ENCODE measurements at places on chromosomes 2 and 18.

GRCh38 chr2:152890736-152891135 lies 172.3 kb downstream of the ARL6IP6 start:
- peak; percentile 66 for DNase-seq

DNA sequence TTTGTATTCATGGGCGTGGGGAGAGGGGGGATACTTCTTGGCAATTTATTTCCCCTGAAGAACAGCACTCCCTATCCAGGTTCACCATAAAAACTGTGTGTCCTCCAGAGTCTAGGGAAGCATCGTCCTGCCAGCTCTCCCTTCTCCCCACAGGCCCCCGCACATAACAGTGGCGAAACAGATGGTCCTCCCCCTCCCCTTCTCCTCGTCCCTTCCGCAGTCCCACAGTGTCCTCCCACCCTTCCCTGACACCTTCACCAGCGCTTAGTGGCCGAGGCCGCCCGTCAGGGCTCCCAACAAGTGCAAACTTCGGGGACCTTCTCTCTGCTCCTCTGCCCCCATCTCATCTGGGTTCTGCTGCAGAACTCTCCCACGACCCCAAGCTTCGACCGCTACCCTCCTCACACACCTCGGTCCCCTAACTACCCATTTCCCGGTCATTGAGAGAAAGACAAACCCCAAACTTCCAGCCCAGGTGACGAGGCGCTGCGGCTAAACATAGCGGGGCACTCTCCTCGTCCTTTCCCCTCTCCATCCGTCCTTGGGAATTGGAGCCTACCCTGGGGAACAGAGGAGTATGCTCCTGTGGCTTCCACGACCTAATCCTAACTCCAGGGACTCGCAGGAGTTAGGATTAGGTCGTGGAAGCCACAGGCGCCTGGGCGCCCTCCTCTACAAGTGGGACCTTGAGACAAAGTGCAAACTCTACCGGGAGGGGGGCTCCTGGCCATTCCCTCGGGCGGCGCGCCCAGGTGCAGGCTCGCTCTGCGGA lies 971 bp downstream of the ZNF385B start:
- no peak for DNase-seq

DNA sequence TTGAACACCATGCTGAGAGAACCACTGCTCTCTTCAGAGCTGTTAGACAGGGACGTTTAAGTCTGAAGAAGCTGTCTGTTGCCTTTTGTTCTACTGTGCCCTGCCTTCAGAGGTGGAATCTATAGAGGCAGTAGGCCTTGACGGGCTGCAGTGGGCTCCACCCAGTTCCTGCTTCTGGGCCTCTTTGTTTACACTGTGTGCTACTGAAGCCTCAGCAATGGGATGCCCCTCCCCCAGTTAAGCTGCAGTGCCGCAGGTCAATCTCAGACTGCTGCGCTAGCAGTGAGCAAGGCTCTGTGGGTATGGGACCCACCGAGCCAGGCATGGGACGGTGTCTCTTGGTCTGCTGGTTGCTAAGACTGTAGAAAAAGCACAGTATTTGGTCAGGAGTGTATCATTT lies 162.3 kb upstream of the NXPH2 start:
- DNase-seq = no peak

DNA sequence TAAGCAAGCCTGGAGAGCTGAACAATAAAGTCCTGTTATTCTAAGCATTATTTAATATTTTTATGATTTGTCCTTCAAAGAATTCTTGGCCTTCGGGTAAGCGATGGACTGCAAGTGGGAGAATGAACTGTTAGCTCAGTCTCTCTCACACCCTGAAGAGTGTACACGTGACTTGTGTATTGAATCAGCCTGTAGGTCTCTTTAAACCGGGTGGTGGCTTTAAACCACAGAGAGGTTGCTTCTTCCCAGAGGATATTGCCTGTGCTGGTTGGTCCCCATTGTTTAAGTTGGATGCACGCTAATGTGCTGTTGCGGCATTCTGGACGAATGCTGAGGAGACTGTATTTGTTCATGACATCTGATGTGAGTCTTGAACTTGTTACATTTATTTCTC lies 183.3 kb downstream of the LTBP1 start:
- DNase-seq = no peak

GRCh38 chr2:129716781-129717559 lies 262.5 kb upstream of the RAB6C start:
- DNase-seq = no peak

DNA sequence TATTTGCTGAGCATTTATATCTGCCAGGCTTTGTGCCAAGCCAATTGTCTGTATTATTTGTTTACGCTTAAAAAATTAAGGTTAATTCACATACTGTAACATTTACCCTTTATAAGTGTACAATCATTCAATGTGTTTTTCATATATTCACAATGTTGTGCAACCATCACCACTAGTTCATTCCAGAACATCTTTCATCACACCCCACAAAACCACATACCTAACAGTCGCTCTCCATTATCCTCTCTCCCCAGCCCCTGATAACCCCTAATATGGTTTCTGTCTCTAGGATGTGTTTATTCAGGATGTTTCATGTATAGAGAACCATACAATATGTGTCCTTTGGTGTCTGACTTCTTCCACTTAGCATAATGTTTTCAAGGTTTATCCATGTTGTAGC lies 234.1 kb downstream of the INSIG2 start:
- no peak for DNase-seq

DNA sequence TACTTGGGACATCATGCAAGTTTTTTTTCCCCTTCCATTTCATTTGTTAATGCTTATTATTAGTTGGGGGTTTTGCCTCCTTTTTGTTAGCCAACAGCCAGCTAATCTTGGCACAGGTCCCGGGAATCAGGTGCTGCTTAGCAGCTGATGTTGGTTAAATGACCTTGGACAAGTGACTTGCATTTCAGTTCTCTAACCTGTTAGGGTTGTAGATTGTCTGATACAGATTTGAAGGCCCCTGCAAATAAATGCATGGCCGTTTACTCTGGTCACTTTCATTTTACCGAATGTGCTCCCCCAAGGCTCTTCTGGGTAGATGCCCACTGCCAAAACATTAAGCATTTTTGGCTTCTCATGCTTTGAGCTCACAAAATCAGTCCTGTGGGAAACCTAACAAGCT lies 120.9 kb downstream of the SPTBN1 start:
- peak; percentile 48 for DNase-seq

DNA sequence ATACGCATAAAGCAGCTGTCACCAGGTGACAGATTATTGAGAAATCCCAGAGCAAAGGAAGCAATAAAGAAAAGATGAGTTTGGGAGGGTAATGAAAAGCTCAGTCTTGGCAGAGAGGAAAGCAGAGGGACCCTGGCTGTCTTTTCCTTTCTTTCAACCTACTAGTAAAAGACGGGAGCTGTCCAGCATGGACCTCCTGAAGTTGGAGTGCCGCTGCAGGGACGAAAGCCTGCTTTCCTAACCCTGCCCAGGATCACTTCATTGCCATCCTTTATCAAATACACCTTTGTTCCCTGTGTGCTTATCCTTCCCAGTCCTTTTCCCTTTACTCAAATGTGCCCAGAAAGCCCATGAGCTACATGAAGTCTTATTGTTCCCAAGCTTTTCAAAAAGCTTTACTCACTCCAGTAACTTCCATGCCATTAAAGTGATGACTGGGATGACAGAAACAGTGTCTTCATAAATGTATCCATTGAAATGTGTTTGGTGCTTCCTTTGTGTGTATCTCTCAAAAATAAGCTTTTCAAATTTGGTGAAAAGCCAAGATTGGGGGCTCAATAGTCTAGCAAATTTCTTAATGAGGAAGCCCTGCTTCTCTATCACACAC lies 3.7 kb upstream of the SPR start:
- DNase-seq = no peak

GRCh38 chr18:73879766-73880165 lies 267.9 kb downstream of the FBXO15 start:
- DNase-seq = no peak

- DNase-seq = no peak
Measured at GRCh38 chr2:86140969-86141392, 34.9 kb downstream of the PTCD3 start.

- DNase-seq = no peak
Measured at GRCh38 chr2:155412598-155412997, 714.1 kb downstream of the KCNJ3 start.

DNA sequence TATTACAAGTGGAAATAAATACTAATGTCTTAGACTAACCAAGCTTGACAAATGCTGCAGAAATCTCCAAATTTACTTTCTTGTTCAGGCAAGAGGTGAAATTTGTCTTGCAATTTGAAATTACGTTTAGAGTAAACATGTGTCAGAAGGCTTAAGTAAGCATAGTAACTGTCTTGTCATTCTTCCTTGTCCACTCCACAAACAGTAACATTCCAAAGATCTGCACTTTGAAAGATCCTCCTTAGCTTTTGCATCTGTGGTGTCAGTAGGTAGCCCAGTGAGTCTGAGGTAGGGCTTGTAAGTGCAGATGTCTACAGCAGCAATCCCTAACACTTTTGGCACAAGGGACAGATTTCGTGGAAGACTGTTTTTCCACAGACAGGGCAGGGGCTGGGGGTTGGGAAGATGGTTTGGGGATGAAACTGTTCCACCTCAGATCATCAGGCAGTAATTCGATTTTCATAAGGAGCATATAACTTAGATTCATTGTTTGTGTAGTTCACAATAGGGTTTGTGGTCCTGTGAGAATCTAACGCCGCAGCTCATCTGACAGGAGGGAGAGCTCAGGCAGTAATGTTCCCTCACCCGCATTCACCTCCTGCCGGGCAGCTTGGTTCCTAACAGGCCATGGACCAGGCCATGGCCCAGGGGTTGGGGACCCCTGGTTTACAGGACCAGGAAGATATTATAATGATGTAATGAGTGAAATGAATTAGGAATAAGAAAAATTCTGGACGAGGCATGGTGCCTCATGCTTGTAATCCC lies 18.6 kb downstream of the RASGRP3 start:
- DNase-seq = no peak

- DNase-seq = no peak
Measured at GRCh38 chr2:197205585-197206215, 104.9 kb downstream of the ANKRD44 start.

DNA sequence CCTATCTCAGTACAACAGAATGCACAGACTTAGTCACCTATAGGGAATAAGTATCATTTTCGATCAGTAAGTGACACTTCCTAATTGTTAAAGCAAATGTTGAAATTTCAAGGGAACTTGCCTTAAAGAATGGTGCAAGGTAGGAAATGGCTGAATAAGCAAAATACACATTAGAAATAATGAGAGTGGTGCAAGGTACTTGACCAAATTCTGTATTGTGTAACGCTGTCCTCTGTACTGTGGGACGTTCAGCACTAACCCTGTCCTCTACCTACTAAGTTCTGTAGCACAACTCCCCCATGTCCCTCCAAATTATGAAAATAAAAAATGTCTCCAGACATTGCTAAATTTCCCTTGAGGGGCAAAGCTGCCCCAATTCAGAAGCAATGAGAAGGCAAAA lies 19.4 kb downstream of the MMADHC start:
- DNase-seq = no peak

DNA sequence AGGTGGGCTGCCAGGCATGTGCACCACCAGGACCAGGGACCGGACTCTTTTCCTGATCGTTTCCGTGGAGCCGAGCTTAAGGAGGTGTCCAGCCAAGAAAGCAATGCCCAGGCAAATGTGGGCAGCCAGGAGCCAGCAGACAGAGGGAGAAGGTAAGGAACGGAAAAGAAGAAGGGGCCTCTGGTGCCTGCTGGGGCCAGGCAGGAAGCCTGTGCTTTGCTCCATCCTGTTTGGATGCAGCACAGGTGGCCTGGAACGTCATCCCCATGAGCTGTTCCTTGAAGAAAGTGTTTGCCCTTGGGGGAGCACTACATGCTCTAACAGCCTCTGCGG lies 33.9 kb downstream of the CNGA3 start:
- no peak for DNase-seq

- DNase-seq = no peak
Measured at GRCh38 chr18:42156281-42156680, 201.2 kb downstream of the PIK3C3 start.

- DNase-seq = no peak
Measured at GRCh38 chr2:168825126-168825525, 22.7 kb downstream of the NOSTRIN start.

- no peak for DNase-seq
Measured at GRCh38 chr18:51433881-51434280, 236.4 kb upstream of the MEX3C start.

DNA sequence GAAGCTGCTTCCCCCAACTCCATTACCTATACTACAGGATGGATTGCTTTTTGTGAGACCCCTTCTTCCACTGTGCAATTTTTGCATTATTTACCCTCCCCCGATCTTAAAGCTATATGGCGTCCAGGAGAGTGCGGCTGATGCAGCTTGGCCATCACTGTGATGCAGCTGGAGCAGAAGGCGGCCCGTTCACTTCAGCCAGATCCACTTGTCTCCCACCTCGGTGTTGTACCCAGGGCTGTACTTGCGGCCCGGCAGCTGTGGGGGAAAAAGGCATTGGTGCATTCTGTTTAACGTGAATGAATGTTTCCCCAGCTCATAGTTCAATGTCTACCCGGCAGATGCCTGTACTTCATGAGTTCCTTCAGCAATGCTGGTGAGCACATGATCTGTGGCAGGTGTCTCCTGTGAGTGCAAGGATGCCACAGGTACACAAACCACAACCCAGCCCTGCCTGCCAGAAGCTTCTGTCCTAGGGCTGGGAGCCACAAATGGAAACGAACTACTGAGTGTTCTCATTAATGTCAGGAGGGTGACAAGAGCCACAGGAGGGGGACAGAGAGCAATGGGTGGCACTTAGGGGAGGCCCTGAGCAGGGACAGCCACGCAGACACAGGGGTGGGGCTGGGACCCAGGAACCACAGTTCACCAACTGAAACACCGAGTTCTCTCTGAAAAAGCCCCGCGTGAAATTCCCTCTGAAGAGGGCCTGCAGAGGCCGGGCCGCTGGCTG lies 64.0 kb downstream of the NDUFA10 start:
- DNase-seq = no peak

DNA sequence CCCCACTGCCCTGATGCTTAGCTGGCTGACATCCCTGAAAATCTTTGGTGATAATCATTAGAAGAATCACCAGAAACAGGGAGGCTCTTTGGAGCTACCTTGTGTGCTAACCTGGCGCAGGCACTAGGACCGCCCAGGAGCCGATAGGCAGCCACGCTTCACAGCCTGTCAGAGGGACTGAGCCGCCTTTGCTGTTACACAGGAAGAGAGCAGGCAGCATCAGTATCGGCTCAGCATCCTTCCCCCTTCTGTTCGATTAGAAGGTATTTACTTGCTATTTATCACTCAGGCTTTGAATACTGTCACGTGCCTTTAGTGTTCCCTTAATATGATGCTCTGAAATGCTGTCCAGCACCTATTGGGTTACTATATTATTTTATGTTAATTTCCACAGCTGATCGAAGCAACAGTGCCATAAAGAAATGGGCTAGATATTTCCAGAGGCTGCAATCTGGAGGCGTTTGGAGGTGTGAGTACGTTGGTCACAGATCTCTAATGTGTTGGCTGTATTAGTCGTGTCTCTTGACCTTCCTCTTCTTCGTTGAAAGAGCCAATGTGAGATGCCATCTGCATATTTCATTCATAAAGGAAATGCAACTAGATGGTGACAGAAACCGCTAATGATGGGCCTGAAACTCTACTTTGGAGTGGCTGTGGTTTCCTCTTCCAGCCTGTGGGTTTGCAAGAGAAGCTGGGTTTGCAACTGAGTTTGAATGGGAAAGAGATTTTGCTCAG lies 110.4 kb upstream of the RAB27B start:
- DNase-seq = peak; percentile 4

GRCh38 chr2:241161646-241162281 lies 11.5 kb downstream of the PPP1R7 start:
- no peak for DNase-seq

Measured in NCI-H774 (cell line).